AG20443 (cell line): ENCODE measurements at places on chromosomes 13 and 19.

GRCh38 chr13:46354156-46355087, 32.6 kb downstream of the RUBCNL start:
- DNase-seq: peak; percentile 85

DNA sequence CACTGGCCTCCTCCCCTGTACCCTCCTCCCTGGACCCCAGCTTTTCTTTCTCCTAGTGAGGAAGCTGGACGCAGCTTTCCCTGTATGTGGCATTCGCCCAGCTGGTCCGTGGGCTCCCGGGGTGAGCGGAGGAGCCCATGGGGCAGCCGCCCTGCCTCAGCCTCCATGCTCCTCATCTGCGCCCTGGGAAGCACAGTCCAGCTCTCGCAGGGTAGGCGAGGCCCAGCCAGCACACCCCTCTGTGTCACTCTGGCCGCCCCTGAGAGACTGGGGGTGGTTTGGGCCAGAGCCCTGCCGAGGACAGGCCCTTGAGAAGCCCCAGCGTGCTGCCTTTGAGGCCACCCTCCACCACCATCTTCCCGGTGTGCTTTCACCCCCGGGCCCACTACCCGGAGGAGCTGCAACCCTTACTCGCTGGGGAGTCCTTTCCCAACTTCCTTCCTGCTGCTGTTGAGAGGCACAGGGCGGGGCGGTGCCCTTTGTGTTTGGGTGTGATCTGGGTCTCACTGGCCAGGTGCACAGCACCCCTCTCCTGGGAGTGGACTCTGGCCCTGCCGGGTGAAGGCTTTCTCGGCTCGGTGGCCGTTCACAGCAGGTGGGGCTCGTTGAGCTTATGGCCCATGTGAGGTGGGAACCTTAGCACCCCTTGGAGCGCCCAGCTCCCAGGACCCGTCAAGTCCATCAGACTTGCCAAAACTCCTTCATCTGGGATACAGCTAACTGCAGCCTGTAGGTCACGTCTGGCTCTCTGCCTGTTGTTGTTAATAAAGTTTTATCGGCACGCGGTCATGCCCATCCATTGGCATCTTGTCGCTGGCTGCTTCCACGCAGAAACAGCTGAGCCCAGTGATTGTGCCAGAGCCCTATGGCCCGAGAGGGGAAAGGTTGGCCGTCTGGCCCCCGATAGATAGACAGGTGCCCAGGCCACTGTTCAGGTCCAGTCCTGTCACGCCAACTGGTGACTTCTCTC, 3.2 kb downstream of the NCLN start:
- no peak for DNase-seq

- no peak for DNase-seq
Observed at GRCh38 chr13:106132216-106132615, 403.2 kb downstream of the EFNB2 start.

GRCh38 chr13:48502601-48503319, 30.1 kb downstream of the RCBTB2 start:
- DNase-seq: no peak

DNA sequence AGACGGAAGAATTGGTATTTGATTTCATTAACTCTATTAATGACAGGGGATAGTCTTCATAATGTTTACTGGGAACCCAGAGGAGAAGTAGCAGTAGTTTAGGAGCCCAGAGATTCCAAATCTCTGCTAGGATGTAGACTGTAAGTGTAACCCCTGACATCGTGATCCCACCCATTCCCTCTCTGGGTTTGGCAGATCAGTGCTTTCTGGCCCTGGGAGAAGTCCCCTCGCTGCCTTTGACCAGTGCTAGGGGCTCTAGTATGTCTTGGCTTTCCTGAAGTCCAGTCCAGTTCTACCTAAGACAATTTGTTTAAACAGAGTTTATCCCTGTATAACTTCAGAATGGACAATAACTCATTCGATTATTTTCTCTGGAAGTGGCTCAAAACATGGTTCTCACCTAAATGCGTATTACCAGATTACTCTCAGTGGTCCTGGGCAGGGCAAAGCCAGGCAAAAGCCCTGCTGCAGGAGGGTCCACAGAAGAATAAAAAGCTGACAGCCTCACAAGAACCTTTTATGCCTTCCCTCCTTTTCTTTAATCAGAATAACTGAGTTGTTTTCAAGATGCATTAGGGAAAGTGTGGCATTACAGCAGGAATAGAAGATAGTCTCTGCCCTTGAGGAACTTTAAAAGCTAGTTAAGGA, 11.8 kb downstream of the KLF5 start:
- no peak for DNase-seq
